ENCODE measurements at places on chromosomes 1 and 21. TPM values are rescaled to one million over a fixed set of nuclear protein-coding genes. Genes with fewer than 3 reads are reported as not detected.

Gene CD5L
- total RNA-seq, result not detected

Gene KRTAP12-1
- total RNA-seq, result not detected

Gene TRIM67
- total RNA-seq, result 61.7 TPM

Gene DDR2
- 8.5 TPM for total RNA-seq

Gene DNAH14
- total RNA-seq, result 19.1 TPM

Gene SYT14
- 75.1 TPM for total RNA-seq

Gene ETV3L
- not detected for total RNA-seq

Gene RGSL1
- not detected for total RNA-seq

Gene MAP3K6
- 2.5 TPM for total RNA-seq

Gene FOXO6
- 9.1 TPM for total RNA-seq

Gene CR1L
- not detected for total RNA-seq

Gene JUN
- total RNA-seq, result 51.0 TPM

Gene TRNP1
- total RNA-seq, result 11.9 TPM

Gene GLIS1
- total RNA-seq, result not detected

Gene HSD11B1
- total RNA-seq, result not detected

Gene SLAMF8
- total RNA-seq, result not detected

Gene CD53
- total RNA-seq, result 7.2 TPM

Measured in parietal lobe (tissue), 2 donors.